Urinary bladder (tissue), 4 donors: ENCODE measurements at places on chromosomes 3 and 15. TPM values are rescaled to one million over a fixed set of nuclear protein-coding genes. Genes with fewer than 3 reads are reported as not detected.

Gene SLC51A
- polyA plus RNA-seq = 0.23 TPM

DNA sequence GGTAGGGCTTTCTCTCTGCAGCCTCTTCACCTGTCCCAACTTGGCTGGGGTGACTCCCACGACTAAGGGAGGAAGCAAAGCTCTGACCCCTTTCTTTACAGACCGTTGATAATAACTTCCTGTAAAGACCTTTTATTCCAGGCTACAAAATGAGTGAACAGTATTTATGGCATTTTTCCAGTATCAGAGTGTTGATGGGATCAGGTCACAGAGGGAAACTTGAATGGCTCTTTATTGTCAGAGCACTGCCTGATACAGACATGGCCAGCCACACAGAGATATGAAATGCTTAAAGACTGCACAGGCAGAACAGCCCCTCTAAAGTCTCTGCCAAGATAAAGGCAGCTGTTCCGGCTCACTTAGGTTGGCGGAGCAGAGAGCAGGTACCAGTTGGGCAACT is 1033.9 kb upstream of the NR2F2 start:
- DNase-seq = no peak

GRCh38 chr15:70492240-70493177 is 270.8 kb downstream of the UACA start:
- DNase-seq = no peak

DNA sequence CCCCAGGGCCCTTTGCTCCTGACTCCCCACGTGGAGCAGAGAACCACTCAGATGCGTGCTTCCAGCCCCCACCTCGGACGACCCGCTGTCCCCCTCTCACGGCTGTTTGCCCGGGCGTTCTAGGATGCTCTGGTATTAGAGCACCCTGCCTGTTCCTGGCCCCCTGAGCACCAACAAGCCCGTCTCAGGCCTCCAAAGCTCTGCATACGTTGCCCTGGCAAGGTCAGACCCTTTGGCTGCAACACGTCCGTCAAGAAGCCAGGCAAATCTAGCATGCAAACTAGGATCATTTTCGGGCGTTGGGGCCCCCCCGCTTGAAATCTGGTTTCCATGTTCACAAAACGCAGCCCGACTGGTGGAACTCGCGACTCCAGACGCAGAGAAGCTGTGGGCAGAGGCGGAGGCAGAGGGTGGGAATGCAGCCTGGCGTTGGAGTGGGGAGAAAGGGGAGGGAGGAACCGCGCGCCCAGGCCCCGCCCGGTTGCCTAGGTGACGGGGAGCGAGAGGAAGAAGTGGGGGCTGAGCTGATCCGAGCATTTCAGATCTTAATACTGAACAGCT is 86.2 kb upstream of the PIAS1 start:
- DNase-seq = peak; percentile 48

DNA sequence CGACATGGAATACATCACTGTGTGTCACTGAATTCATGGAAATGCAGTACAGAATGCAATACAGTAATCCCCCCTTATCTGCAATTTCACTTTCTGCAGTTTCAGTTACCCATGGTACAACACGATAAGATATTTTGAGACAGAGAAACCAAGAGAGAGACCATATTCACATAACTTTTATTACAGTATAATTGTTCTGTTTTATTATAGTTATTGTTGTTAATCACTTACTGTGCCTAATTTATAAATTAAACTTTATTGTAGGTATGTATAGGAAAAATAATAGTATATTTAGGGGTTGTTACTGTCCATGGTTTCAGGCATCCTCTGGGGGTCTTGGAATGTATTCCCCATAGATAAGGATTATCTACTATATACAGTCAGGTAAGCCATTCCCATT is 61.8 kb downstream of the MBNL1 start:
- DNase-seq = no peak

Gene CDCP1
- 2.0 TPM for polyA plus RNA-seq

Gene RTP4
- polyA plus RNA-seq = 2.7 TPM

GRCh38 chr3:86828751-86829150 is 162.2 kb downstream of the VGLL3 start:
- no peak for DNase-seq
